ENCODE measurements at places on chromosomes 5 and 9.

- DNase-seq, result no peak
These were observed 209.8 kb upstream of the ZNF462 start for GRCh38 chr9:106653213-106653612.

GRCh38 chr9:16987026-16987425, 116.6 kb upstream of the BNC2 start:
- no peak for DNase-seq

- no peak for DNase-seq
These were observed 71.9 kb downstream of the ACTL7B start for GRCh38 chr9:108783731-108784495.

DNA sequence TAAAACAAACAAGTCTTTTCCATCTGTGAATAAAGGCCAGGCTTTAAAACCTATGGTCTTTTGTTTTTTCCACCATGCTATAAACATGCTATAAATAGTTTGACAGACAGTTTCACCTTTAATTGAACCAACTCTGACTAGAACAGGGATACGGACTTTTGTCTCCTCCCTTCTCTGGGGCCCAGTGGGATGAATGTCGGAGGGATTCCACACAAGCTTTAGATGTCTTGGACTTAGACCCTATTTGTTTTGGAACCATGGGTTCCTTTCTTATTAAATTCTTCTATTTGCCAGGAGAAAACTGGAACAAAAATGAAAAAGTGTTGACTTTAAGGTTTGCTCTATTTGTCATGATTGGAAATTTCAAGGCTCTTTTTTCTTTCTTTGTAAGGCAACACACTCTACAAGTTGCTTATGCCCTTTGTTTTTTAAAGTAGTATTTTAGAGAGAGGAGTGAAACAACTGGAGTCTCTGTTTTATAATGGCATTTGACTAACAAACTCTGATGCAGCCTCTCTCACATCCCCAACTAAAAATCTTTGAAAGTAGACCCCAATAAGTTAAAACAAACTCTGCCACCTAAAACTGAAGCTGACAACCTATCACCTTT, 145.3 kb downstream of the MLLT3 start:
- DNase-seq, result no peak

GRCh38 chr9:75935591-75935990, 45.1 kb downstream of the PCSK5 start:
- DNase-seq, result no peak

GRCh38 chr5:15741591-15741990, 241.6 kb downstream of the FBXL7 start:
- no peak for DNase-seq

DNA sequence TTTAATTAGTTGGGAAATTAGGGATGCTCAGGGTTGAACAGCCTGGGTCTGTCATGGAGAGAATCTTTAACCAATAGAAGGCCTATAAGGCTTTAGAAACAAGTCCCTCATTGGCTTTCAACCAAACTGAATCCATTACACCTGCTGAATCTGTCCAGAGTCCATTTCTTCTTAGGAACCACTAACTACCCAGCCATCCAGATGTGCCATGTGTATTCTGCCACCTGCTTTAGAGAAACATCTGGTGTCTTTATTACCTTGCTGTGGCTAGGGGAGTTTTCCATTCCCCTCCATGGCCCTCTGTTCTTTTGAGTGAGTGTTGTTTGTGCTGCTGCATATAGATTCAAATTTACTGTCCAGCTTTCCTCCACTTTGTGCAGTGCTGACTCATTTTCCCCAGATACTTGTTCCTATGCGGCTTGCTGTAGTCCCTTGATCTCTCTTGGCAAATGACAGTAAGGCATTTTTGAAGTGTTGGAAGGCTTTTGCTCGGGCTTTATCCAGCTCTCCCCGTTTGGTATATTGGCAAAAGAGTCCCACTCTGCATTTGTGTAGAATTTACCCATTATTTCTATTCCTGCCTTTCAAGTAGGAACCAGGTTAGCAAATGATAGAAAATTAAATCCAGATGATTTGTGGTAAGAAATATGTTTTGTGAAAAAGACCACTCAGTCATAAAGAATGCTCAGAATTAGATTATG, 54.6 kb downstream of the NLN start:
- DNase-seq, result no peak

- DNase-seq, result no peak
These were observed 212.1 kb downstream of the TLR4 start for GRCh38 chr9:117916291-117916690.

- DNase-seq, result no peak
These were observed 86.5 kb downstream of the BNC2 start for GRCh38 chr9:16784002-16784401.

DNA sequence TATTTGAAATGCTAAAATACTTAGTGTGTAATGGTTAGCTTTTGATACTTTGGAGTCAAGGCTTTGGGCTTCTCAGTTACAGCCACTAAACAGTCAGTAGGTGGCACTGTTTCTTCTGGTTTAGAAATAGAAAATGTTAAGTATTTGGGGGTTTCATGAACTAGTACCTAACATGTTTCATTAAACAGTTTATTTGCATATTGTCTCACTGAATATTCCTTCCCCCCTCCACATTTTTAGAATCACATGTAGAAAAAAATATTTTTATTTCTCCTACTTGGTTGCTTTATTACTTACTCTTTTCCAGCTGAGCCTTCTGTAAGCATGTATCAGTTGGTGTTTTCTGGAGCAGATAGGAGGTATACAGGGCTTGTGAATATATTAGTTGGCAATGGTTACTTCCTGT, 48.0 kb downstream of the IPO11 start:
- DNase-seq, result peak; percentile 64

- DNase-seq, result no peak
These were observed 5.8 kb downstream of the PAEP start for GRCh38 chr9:135567311-135567710.

DNA sequence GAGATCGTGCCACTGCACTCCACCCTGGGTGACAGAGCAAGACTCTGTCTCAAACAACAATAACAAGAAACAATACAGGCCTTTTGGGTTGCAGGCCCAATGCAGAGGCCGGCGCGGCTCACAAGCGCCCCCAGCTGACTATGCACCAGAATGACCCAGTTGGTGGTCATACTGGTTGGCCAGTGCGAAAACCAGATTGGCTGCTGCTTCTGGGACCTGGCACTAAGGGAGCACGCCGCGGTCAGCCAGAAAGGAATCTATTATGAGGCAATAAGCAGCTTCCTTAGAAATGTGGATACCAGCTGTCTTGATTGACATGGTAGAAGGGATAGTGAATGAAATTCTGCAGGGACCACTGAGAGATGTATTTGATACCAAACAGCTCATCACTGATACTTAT, 35.0 kb downstream of the RANBP17 start:
- DNase-seq, result peak; percentile 74

DNA sequence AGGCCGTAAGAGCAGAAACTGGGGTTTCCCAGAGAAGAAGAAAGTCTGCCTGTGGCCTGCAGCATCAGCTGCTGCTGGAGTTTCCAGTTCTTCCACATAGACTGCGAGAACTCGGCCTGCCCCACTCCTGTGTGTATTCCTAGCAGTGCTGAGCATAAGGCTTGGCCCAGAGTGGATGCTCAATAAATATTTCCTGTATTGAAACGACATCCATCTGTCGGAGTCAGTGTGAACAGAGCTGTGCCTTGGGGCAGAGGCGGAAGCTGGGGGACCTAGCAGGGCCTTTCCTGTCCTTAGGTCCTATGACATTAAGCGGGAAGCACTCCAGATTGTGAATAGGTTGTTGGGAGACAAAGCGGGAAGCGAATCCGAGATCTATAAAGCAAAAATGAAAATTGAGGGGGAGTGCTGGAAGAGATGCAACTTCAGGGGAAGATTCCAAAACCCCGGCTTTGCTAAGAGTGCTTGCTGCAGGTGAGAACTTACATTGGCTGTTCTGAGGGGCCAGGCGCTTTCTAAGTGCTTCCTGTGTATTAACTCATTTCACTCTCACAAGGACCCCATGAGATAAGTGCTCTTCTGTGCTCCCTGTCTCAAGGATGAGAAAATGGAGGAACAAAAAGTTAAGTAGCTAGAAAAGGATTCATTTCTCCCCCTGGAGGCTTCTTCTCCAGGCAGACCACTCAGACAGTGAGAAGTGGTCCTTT, 76.1 kb upstream of the CXCL14 start:
- no peak for DNase-seq

DNA sequence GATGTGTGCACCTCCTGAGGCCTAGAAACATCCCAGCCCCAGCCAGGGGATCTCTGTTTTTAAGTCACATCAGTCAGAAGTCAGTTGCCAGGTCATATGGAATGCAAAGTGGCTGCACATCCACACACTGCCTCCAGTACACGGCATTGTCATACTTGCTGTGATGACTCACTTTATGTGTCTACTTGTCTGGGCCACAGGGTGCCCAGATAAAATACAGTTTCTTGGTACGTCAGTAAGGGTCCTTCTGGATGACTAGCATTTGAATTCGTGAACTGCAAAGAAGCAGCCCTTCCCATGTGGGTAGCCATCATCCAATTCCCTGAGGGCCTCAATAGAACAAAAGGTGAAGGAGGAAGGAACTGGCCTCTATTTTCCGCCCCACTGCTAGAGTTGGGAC, 27.7 kb downstream of the AUH start:
- no peak for DNase-seq

DNA sequence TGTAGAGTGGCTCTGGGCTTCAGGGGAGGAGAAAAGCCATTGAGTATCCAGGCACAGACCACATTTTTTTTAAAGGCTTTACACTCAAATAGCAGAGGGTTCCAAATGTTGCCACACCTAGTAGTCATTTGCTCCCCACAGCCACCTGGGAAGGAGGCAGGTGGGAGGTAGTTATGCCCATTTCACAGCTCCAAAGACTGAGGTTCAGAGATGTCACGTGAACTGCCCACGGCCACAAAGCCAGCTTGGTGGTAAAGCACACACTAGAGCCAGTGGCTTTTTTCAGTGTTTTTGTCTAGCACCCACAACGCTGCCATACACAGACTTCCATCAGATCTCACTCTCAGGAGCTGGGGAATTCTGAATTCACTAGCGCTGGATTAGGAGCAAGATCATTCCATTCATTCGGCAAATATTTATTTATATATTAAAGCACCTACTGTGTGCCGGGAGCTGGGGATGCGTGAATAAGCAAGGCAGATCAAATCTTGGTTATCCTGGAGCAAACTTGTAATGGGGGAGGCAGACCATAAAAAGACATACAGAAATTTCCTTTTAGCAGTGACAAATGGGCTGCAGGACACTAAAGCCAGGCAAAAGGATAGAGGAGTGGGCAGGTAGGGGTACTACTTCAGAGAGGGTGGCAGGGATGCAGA, 7.4 kb downstream of the WHRN start:
- DNase-seq, result no peak

DNA sequence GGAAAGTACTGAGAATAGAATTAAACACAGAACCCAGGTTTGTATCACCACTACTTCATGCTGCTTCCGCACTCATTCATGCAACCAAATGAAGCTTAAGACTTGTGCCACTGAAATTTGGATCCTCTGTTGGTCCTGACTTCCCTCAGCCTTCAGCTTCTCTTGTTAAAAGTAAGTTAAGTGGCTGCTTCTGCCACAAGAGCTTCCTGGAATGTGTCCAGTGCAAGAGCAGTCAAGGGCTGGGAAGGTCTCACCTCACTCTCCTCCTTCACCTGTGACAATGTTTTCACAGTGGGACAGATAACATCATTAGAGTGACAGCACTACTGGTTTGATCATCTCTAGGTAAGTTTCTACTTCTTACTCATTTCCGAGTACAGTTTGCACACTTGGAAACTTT, 7.9 kb downstream of the SNCAIP start:
- DNase-seq, result no peak

DNA sequence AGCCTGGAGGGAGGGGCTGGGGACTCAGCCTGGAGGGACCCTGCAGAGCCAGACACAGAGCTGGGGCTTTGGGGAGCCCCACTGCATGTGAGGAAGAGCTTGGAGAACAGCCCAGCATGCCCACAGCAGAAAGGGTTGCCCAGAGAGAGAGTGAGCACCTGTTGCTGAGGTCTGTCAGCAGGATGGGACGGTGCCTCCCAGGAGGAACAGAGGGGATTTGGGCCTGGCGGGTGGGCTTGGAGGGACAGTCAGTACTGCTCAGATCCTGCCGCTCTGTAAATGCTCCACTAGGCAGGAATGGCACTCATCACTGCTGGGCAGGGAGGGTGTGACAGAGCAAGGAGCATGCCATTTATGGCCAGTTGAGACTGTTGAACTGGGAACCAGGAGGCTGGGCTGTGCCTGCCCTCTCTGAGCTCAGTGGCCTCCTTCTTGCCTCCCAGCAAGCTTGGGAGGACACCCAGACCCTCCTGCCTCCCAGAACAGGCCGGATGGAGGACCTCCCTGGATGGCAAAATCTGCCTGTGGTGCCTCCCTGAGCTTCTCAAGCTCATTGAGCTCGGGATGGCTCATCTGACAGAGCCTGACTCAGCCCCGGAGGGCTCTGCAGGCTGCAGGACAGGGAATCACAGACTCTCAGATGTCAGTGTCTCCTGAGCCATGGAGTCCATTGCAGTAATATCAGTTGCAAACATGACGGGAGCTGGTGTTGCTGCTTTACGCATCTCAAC, 786 bp upstream of the HRCT1 start:
- no peak for DNase-seq

GRCh38 chr9:42388146-42388690, 204.8 kb downstream of the SPATA31A6 start:
- DNase-seq, result no peak

DNA sequence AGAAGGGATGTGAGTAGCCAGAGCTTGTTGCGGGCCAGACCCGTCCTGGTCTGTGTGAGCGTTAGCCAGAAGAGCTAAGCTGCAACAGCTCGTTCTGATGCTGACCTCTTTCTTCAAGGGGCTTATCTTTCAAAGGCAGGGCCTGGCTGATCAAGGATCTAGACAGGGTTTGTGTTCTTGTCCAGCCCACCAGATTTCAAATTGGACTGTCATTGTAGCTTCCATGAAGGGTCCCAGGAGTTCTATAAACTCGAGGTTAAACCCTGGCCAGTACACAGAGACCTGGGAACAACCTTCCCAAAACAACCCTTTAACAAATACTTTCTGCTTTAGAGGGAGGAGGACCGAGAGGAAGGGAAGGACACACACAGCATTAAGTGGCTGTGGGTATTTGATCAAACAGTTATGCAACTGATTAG, 153.0 kb upstream of the TUT7 start:
- DNase-seq, result no peak

DNA sequence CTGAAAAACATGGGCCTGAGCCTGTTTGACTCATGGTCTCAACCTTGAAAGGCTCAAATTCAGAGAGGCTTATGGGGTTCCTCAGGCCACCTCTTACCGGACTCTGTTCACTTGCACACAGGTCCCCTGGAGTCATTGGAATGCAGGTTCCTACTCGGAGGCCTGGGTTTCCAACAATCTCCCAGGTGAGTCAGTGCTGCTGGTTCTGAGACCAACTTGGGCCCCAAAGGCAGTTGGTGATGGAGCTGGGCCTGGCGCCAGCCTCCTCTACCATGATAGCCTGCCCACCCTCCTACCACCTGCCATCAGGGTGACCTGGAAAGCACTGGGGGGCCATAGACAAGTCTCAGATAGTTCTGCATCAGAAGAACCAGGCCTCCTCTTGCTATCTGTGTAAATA, 188.4 kb downstream of the RGS3 start:
- DNase-seq, result no peak

All from kidney capillary endothelial cell (primary cell).